ENCODE measurements at places on chromosomes 3 and 15.

DNA sequence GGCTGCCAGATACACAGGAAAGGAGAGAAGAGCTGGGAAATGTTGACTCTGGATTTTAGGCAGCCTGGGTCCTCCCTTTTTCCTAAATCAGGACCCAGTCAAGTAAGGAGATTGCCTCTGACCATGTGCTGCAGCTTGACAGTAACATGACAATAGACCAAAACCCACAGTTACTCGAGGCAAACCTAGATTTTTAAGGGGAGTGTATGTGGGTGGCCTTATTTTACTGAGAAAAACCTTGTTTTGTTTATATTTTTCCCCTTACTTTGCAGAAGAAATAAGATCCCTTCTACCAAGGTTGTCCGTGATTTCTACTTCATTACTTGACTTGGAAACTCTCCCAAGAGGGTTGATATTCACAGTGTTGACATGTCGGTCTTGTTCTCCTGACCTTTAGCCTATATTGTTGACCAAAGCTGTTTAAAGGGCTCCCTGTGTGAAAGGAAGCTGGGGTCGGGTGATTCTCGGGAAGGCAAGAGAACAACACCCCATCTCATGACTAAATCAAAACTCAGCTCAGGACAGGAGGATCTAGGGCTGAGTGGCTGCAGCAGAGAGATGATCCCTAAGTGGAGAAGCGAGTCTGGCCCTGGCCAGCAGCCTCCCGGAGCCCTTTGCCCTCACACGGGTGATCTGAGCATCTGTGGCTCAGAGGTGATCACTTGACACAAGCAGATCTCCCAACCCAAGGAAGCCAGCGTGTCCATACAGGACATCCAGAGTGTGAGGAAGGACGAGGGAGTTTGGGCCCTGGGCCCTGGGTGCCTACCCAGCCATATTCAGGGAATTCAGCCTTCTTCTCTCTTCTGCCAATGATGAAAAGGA lies 31.0 kb upstream of the SLCO2A1 start:
- DNase-seq, result no peak

GRCh38 chr3:4394567-4394966 lies 72.5 kb downstream of the SUMF1 start:
- no peak for DNase-seq

GRCh38 chr15:60001610-60002527 lies 2.2 kb upstream of the FOXB1 start:
- no peak for DNase-seq

DNA sequence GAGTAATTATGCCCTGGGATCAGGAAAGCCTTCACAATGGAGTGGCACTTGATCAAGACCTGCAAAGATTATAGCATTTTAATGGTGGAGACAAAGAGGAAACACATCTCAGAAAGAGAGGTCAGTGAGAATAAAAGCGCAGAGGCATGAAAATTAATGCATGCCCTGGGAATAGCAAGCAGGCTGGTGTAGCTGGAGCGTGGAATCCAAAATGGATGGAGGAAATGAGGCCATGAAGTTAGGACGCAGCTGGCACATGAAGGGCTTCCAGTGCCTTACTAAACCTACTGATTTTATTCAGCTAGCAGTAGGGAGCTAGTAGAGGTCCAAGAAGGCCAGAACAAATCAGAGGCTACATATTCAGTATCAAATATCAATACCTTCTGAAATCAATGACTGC lies 38.1 kb downstream of the TMEM212 start:
- no peak for DNase-seq

DNA sequence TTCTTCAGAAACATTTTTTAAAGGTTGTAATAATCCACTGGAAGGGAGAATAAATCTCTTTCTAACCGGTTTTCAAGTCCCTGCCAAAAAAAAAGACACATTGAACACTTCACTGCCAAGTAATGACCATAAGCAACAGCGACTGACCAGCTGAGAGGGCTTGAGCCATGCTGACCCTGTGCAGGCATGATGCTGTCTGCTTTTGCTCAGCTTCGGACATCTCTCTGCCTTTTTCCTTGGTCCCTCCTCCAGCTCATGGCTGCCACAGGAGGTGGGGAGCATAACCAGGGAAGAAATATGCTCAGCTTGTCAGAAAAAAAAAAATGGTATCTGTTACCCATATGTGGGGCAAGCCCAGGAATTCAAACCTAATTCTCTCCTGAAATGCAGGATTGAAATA lies 1.5 kb downstream of the IGSF10 start:
- no peak for DNase-seq

GRCh38 chr3:113758389-113759024 lies 11.7 kb downstream of the ATP6V1A start:
- DNase-seq, result no peak

All from lung microvascular endothelial cell (primary cell).